Stimulated activated CD4-positive, alpha-beta T cell treated with anti-CD3 and anti-CD28 coated beads, Interleukin-4, amount 100 ng/mL, for 24 hours (primary cell): ENCODE measurements at places on chromosomes 2 and 18.

DNA sequence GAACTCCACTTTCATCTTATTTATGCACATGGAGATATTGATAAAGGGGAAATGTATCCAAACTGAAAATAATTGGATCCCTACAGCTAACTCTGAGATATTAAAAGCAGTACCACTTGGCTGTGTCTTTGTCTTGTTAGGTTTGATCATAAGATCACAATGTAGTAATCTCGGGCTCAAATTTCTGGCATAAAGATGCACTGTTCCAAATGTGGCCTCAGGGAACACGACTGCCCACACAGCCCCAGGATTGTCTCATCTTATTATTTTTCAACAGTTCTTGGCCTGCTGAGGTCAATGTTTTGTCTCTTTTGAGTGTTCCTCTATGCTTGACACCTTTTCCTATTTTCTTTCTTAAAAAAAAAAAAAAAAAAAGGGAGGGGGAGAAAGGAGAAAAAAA is 114.1 kb downstream of the GBX2 start:
- DNase-seq, result no peak

DNA sequence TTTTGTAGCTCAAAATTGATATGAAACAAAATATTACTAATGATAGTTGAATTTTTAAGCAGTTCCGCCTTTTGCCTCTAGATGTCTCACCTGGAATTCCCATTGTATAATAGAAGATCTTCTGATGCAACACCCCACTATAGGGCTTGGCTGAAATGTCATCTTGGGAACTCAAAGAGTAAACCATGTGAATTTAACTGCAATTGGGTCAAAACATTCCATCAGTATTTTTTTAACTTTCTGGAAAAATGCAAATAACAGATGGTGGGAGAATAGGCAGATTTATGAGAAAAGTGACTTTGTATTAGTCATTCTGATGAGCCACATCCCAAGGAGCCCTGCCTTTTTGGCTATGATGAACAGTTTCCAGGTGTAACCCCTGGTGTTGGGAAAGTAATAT is 489.9 kb downstream of the NYAP2 start:
- DNase-seq, result no peak

DNA sequence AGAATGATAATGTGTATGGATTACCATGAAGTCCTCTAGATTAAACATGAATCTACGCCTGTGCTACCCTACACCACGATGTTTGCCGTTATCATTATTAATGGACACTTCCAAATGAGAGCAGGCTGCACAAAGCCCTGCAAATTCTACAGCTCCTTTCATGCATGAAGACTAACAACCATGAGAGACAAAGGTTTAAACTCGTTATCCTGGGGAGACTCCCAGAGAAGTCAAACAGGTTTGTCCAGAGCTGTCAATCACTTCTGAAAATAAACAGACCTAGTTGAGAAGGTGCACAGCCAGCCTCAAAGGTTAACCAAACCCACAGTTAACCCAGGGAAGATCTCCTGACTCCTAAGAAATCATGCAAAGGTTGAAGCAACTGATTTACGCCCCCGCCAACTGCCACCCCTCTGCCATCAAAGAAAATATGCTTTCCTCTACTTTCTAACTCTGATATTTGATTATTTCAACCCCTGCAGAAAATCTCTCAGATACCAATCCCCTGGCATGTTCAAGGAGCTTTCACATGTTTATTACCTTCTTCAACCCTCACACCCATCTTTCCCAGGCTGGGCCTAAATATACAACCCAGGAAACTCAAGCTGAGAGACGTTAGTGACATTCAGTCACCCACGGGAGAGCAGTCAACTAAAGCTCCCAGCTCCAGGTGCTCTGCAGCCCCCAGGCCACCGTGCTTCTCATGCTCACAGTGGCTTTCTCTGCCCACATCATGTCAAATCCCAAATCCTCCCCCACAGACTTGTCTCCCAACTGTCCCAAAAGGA is 35.9 kb downstream of the MYO5B start:
- no peak for DNase-seq

DNA sequence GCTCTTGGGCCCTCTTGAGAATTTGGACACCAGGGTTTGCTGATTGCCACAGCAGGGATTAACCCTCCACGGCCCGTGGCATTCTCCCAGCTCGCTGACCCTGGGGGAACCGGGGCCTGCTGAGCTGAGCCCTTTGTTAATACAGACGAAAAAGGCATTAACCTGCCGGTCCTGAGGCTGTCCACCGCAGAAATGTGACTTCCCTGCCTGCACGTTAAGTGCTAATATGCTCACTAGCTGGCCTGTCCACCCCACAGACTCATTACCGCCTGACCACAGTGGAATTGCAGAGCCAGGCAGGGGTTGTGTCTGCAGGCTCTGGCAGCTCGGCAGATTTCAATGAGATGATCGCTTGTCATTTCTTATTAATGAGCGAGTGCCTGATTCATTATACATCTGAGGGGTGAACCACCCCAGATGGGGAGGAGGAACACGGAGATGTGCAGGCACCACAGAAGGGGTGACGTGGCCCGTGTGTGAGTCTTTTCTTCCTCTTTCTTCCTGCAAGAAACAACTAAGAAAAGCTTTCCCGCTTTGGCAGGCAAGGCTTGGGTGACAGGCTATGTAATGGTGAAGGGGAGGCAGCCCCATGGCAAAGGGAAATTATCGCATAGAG is 126.0 kb downstream of the GLI2 start:
- no peak for DNase-seq

DNA sequence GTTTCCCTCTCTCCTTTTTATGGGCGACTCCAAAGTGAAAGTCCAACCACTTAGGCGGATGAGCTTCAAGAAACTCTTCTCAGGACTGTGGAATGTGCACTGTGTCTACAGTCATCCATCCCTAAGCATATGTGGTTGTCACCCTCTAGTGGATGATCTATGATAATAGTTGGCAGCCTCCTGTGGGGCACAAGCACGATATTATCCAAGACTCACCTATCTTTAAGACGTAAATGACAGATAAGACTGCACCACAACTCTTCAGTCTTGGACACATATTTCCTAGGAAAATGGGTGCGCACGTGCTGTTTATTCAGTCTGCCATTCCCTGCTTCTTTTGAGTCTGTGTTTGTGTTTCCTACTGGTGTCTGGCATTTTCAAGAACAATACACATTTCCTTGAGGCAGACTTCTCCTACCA is 145.5 kb upstream of the CTAGE1 start:
- no peak for DNase-seq
